ENCODE measurements at places on chromosomes 3 and 15. TPM values are rescaled to one million over a fixed set of nuclear protein-coding genes. Genes with fewer than 3 reads are reported as not detected.

The FBXL22 gene
- total RNA-seq: not detected

The CPOX gene
- total RNA-seq: 14.1 TPM

The TNNC1 gene
- 15.9 TPM for total RNA-seq

The MESP2 gene
- total RNA-seq: not detected

The CEP70 gene
- total RNA-seq: 15.7 TPM

The AMIGO3 gene
- 3.3 TPM for total RNA-seq

DNA sequence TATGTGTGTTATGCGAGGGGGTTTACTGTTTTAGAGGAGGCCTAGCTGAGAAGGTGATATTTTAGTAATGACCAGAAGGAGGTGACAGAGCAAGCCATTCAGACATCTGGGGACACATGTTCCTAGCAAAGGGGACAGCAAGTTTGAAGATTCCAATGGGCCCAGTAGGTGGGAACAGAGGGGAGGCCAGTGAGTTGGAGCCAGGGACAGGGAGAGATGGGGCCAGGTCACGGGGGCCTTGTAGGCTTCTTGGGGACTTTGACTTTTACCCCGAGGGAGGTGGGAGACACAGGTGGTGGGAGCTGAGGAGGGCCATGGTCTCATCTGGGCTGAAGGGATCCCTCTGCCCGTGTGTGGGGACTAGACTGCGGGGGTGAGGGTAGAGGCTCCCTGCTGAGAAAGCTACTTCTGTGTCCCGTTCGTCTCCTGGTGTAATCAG lies 72.5 kb downstream of the MGLL start:
- DNase-seq: peak; percentile 67

DNA sequence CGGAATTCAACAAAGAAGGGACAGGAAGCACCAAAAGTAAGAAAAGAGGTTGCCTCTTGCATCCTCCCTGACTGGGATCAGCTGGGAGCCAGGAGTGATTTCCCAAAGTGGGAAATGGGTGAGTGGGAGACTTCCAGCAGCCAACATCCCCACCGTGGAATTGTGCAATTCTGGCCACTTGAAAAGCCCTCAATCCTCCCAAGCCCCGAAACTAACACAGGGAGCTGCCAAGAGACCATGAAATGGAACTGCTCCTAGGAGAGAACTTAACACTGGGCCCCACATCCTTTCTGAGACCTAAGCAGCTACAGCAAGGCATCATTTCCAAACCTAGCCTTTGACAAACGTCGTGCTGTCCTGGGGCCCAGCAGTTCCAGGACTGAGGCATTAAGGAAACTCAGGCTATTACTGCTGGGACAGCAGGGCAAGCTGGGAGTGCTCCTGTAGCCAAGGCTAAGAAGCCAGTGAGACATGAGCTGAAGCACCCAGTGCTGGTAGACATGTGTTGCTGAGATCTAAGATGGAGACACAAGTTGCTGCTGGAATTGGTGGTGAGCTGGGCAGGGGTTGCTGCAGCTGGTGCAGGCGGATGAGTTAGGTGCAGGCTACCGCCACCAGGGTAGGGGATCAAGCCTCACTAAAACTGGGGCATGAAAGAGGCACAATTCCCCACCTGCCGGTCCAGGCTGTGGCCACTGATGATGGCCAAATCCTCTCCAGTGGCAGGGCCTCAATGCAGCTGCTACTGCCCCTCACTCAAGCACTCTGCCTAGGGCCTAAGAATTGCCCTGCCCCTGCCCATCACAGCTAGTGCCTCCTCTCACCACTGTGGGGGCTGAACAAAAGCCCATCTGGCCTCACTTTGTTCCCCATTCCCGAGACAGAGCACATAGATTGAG lies 43.9 kb downstream of the ALDH1A2 start:
- DNase-seq: no peak

- DNase-seq: no peak
These were observed 441.7 kb downstream of the TBL1XR1 start for GRCh38 chr3:176755552-176755951.

- no peak for DNase-seq
These were observed 357.9 kb downstream of the KCNH8 start for GRCh38 chr3:19506171-19506570.

DNA sequence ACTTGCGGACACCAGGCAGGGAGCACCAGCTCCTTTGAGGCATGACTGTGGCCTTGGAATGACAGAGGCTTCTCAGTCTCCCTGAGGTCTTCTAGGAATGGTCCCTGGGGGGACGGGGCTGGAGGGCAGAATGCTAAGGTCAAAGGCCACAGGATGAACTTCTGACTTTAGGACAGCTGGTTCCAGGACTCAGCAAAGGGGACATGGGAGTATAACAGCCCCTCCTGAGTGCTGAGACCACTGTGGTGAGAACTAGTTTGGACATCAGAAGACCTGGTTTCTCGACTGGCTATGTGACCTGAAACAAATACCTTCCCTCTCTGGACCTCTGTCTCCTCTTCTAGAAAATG lies 17.8 kb downstream of the ITGA11 start:
- DNase-seq: no peak

DNA sequence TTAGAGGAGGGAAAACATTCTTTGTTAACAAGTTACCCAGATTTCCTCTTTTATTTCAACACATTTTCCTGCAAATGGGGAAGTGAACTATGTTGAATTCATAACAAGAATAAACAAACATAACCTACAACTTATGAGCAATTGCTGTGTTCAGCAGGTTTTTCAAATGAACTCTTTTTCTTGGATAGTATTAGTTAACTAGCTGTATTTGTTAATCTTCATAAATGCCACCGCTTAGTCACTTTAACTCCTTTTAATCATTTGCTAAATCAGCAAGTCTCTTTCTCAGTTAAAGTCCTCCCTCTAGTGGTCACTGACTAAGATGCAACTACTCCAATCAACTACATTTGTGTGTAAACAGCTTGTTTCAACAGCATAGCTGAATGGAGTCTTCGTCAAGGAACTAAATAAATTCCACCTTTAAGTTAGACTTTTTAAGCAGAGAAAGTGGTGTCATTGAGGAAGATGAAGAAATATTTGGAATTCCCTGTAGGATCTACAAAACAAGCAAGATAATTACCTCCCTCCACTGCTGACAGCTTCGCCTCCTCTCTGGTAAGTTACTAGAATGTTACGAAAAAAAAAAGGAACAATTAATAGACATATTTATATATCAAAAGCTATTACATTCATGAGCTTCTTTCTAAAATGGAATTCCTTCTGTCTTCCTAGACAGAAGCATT lies 1122.0 kb downstream of the ROBO1 start:
- no peak for DNase-seq
